ENCODE measurements at places on chromosomes 7 and 10.

- DNase-seq = no peak
Observed at GRCh38 chr10:123390874-123391273, 236.7 kb downstream of the BUB3 start.

DNA sequence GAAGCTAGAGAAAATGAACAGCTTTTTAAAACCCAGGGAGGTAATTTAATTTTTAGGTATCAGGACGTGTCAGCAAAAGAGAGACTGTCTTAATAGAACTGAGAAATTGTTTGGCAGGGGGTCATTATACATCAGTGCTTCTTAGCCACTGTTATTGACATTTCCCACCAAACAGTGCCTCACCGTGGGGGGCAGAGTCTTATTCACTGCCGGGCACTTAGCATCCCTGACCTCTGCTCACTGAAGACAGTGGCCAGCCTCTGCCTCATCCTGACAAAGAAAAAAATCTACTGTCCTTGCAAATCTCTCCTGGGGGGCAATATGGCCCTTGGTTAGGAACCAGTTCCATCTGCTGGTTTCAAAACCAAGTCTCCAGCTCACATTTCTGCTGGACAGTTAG, 14.2 kb upstream of the MKI67 start:
- no peak for DNase-seq

DNA sequence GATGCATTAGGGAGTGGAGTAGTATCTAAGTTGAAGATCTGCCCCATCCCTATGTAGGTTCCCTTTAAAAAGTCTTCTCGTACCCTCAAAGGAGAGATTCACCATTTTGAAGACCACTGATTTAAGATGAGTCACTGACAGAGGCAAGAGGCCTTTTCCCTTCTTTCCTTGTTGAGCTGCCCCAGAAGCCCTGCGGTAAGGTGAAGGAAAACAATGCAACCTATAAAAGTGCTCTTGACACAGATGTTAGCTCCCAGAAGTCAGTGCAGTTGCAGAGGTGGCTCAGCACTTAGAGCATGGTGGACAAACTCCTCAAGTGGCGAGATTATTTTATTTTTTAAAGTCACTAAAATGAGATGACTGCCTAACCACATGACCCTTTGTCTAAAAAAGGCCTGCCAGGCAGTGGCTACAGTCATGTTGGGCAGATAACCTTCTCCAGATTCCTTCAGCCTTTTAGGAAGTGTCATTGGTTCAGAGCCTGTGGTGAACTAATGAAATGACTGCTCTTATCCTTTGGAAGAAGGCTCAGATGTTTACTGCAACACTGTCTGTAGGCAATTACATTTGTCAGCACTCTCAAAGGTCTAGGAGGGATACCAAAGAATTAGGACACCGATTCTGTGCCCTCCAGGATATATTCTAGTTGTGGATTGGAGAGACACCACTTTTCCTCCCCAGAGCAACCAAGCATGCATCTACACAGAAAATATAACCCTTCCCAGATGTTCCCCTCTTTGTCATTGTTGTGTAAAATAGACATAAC, 88.7 kb downstream of the ARID5B start:
- no peak for DNase-seq

- peak; percentile 87 for DNase-seq
Observed at GRCh38 chr10:69716711-69717560, 84.8 kb upstream of the COL13A1 start.

- DNase-seq = no peak
Observed at GRCh38 chr7:17275749-17276671, 22.4 kb upstream of the AHR start.

- DNase-seq = no peak
Observed at GRCh38 chr7:37719077-37719476, 35.5 kb downstream of the GPR141 start.

- peak; percentile 73 for DNase-seq
Observed at GRCh38 chr10:93991596-93992284, 2.0 kb upstream of the PLCE1 start.

DNA sequence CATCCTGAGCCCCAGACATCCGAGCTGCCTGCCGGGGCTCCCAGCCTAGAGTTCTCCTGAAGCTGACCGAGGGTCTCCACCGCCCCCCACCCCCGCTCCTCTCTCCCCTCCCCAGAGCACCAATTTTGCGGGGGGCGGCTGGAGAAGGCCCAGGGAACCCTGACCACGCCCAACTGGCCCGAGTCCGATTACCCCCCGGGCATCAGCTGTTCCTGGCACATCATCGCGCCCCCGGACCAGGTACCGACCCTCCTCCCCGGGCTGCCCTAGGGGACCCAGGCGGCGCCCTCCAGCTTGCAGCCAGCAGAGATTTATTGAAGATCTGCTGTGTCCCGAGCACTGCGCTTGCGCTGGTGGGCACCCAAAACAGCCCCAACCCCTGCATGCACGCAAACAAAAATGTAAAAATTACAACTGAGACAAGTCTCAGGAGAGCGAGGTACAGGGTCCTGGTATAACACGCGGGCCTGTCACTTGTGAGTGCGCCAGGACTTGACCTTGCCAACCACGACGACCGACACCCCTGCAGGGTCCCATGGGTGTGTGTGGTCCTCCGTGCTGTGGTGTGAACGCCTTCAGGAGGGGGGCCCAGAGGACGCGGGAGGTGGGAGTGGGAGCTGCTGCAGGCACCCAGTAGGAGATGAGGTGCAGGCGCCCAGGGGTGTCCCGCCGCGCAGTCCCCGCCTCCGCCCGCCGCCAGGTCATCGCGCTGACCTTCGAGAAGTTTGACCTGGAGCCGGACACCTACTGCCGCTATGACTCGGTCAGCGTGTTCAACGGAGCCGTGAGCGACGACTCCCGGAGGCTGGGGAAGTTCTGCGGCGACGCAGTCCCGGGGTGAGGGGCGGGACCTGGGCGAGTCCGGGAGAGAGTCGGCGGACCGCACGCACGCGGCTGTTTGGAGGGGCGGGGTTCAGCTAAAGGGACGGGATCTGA, 3.1 kb downstream of the PCOLCE start:
- DNase-seq = no peak

DNA sequence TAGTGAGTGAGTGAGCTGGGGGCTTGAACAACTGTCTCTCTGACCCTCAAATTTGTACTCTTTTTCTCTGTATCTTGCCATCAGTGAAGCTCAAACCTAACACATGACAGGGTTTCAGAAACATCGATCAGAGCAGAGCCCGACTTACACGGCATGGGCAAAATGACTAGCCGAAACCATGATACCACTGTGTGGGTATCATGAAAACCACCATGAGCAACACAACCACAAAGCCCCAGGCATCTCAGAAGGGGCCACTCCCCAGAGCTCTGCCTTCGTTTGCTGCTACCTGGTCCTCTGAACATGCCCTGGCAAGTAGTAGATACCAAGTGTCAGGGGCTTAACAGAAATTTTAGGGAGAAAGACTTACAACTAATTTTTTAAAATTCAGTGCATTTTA, 308.5 kb downstream of the WDR11 start:
- no peak for DNase-seq

DNA sequence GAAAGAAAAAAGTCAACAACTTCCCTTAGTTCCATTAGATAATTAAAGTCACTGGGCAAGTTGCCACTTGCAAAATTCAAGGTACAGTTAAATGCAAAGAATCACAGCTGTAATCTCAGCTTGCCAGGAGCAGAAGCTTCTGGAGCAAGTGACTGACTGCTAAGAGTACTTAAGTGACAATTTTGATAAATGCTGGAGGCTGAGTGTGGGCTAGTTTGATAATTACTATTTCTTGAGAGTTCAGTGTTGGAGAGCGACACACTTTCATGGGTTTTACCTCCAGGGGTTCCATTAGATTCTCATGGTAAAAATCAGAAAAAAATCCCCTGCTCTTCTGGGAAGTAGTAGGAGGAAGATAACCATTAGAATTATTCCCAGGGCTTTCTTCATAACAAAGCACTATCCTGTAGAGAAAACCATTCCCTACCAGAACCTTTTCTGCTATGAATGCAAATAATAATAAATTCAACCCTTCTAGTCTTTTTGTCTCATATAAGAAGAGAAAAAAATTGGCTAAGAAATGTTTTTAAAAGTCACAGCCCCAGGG, 486.3 kb downstream of the POM121L12 start:
- DNase-seq = no peak

DNA sequence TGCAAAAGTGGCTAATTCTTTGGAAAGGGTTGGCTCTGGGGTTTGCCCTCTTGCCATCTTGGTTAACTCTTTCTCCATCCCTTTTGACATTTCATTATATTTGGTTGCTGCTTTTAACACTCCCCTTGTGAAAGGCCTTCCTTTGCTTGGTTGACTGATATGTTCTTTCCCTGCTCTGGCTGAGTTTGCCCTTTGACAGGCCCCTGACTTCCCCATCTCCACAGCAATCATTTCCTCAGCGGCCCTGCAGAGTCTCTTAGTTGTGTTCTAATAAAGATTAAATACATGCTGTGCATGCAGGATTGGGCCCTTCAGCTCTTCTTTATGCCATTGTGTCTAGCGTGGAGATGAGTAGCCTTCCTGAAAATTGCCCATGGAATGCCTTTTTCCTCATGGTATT, 84.5 kb upstream of the CSTF2T start:
- DNase-seq = no peak

- peak; percentile 49 for DNase-seq
Observed at GRCh38 chr7:127447326-127447945, 54.9 kb upstream of the ZNF800 start.

- no peak for DNase-seq
Observed at GRCh38 chr7:141700848-141701371, 1.1 kb downstream of the DENND11 start.

GRCh38 chr7:50185208-50185607, 92.2 kb upstream of the ZPBP start:
- no peak for DNase-seq

- DNase-seq = no peak
Observed at GRCh38 chr10:79944428-79945395, 4.2 kb downstream of the SFTPD start.

DNA sequence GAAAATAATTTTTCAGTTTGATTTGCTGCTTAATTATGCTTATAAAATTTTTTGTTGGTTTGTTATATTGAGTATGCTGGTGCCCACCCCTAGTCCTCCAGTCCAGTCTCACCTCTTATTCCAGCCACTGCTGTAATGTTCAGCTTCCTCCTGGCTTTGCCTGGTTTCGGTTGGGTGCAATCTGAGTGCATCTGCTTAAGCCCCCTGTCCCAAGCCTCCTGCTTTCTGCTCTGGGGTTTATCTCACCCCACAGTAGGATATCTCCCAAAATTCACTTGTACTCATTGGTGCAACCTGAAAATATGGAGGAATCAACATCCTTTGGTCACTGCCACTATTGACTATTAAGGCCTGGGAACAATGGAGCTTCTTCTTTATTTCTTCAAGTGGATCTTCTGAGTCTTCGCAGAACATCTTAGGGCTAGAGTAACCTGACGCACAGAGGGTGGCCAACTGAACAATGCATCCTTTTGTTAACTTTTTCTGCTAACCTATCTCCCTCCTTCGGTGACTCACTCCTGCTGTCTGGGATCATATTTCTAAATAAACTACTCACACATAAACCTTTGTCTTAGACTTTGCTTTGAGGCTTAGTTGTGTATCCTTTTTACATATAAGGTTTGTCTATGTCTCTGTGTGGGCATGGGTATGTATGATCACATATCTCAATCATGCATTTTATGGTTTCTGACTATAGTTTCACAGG, 19.1 kb upstream of the SOSTDC1 start:
- DNase-seq = peak; percentile 23

DNA sequence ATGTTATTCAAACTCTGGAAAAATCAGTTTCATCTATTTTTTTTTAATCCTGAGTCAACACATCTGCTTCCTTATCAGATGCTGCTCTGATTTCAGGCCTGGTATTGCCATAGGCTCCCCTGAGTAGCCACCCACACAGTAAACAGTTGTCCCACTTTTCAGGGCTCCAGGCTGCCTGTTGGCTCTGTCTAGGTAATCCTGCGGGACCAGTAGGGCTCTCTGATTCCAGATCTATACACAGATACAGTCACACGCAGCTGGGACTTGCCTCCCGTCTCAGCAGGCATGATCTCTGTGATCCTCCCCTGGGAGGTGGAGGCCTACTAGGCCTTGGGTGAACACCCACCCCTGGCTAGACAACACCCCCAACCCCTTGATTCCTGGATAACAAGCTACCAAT, 206.1 kb downstream of the CREB5 start:
- no peak for DNase-seq

GRCh38 chr10:43421201-43421507, 12.2 kb upstream of the HNRNPF start:
- no peak for DNase-seq

DNA sequence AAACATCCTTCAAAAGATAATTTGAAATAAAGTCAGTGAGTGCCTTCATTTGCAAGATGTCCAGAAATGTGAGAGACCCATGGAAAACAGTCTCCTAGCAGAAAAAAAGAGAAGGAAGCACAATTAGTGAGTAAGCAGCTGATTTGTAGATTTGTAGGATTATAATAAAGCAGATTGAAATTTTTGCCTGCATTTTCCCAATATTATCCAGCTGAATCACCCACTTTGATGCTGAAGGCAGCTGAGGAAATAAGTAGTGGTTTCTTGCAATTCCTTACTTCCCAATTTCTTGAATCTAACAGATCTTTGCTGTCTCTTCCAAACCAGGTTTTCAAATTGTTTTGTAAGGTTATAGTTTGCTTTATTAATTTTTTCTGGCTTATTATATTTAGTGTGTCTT, 181.4 kb downstream of the GNAT3 start:
- DNase-seq = no peak

DNA sequence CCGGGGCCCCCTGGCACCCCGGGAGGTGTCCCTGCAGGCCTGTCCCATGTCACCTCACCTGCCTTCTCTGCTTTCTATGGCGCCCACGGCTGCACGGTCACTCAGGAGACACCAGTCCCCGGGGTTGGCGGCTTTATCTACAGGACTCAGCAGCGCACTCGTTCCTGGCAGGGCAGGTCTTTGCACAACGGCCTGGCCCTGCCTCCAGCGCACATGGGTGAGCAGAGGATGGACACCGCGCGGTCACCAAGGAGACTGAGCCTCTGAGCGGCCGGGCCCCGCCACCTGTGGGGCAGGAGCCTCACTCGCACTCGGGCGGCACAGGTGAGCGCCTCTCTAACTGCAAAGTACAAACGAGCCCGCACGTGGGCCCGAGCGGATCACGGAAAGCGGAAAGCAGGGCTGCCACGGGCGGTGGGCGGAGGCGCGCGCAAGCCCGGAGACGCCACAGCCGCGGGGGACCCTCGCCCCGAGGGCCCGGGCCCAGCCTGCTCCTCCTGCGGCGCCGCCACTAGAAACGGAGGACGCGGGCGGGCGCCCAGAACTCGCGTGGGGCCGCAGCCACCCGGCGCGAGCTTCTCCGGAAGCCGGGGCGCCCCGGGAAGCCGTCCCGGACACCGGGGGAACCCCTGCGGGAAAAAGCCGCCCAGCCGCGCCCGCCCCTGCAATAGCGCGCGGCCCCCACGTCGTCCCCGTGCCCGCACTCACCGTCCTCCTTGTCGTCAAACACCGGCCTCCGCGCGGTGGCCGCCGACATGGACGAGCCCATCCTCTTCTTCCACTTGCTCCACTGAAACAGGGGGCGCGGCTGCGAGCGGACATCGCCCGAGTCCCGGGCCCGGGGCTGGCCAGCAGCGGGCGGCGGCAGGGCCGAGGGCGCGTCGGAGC, 642 bp downstream of the STK32C start:
- peak; percentile 70 for DNase-seq

DNA sequence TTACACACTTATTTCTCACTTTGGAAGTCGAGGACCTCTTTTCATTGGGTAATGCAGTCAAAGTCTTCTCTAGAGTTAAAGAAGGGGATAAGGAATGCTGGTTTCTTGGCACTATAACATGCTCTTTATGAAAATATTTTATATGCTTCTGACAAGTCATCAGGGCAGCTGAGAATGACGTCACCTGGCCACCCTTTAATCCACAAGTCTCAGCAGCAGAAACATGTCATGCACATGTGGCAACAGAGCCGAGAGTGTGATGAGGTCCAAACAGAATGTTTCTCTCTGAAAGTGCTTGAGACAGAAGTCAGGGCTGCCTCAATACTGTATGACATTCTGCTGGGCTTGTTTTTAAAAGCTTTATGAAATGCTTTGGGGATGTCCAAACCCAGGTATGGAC, 63.5 kb upstream of the C10orf90 start:
- no peak for DNase-seq
